Stimulated activated CD8-positive, alpha-beta memory T cell treated with anti-CD3 and anti-CD28 coated beads, Interleukin-7, amount 100 ng/mL, for 1 hour (primary cell): ENCODE measurements at places on chromosomes 1 and 21.

DNA sequence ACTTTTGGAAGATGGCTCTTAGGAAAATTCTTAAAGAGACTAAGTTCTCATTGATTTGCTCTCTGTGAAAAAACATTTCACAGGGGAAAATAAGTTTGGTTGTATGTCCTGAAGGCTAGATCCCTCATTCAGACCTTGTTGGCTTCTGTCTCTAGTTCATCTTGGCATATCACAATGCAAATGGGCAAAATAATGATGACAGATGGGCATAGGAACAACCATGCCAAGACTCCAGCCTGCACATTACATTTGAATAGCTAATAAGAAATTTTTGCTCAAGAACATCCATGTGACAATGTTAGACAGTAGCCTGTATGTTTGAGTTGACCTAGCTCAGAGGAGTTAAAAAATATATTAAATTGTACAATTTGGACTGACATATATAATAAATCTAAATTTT, 292.9 kb downstream of the PLA2G4A start:
- DNase-seq = no peak

DNA sequence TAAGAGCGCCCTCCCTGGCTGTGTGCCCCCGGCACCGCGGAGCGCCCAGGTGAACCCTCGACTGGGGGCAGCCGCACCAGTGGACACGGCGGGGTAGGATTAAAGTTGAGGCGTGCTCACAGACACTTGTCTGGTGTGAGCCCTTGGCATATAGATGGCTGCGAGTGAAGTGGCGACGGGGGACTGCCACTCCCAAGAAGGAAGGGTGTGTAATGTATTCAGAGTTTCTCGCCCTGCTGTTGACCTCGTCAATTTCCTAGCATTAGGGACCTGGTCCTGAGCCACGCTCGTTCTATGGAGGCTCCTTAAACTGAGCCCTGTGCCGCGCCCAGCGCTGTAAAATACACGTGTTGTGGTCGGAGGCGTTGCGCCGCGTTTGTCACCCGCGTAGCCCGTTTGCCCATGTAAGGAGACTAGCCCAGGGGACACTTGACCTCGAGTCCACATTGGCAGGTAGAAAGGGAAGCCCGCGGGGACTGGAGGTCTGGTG, 554 bp downstream of the EVA1C start:
- no peak for DNase-seq

DNA sequence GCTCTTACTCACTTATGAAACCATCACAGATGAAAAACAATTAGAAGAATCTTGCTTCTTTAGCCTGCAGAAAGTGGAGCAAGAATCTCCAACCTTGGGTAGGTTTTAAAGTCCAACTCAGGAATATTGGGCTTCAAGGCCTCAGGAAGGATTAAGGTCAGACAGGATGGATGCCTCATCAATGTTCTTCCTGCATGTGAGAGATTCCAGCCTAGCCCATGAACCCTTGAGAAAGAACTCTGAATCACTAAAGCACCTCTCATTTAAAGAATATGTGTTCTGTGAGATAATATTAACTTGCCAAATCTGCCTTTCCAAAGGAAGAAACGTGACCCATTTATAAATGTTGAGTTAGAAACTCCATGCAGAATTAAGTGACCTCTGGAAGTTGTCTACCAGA, 345.2 kb upstream of the CAMK1G start:
- DNase-seq = no peak

GRCh38 chr1:71651214-71651613, 570.4 kb upstream of the ZRANB2 start:
- no peak for DNase-seq

DNA sequence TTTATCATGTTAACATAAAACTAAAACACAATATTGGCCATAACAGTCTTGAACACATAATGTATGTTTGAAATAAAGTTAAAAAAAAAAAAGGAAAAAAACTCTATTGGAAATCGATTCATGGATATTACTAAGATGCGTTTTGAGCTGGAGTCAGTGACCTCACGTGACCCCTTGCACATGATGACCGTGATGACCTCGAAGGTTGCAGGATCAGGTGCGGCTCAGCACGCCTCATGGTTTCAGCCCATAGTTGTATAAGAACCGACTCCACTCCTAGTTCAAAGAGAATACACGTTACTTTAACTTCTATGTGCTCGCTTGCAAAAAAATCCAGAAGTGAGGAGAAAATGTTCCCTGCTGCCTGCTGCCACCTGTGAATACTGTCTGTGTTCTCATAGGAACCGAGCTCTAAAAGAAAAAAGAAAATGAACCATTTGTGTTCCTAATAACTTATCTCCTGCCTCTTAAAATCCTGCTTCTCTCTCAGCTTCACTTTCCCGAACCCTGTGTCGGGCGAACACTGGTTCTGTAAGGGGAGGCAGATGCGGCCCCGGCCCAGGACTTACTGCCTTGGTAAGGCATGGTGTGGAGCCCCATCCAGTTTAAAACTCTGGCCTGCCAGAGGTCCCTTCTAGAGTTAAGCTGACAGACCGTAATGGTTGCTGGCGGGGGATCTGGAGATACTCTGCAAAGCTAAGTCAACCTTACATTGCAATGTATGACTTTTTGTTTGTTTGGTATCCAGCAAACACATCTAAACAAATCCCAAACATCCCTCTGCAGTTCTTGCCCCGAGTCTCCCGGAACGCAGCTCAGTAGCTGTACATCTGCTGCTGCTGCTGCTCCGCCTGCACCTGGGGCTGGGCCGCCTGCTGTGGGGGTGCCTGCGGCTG, 33.8 kb upstream of the RIPK4 start:
- no peak for DNase-seq

DNA sequence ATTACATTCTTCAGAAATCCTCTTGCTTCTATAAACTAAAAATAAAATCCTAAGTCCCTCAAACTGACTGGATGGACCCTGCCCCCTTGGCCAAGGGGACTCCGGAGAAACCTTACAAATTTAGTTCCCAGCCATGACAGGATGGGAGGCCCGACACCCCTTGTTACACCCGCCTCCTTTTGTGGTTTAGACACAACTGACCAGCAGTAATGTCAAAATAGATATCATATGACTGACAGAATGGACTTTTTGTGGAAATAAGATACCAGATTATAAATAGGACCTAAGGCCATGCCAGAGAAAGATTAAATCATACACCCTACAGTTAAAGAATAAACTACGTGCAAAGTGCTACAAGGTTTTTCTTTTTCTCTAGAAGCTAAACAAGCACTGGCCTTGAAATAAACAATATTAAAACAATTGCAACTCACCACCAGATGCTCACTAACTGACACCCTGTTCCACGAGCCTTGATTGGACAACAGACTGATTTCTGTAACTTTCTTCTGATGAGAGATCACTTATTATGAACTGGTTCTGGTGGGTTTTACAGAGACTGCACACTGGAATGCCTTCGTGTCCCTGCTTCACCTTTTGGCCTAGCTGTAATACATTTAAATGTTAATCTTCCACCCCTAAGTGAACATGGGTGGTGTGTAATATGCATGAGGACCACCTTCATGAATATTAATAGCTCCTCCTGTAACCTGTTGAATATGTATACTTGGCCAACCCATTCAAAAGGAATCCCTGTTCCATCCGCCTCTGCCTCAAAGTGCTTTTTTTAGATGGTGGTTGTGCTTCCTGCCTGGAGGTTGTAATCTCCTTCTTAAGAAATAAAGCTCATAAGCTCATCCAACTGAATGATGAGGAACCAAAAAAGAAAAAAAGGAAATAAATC, 99.6 kb downstream of the ODF2L start:
- no peak for DNase-seq

- no peak for DNase-seq
Measured at GRCh38 chr1:215220346-215220745, 137.8 kb downstream of the KCNK2 start.

DNA sequence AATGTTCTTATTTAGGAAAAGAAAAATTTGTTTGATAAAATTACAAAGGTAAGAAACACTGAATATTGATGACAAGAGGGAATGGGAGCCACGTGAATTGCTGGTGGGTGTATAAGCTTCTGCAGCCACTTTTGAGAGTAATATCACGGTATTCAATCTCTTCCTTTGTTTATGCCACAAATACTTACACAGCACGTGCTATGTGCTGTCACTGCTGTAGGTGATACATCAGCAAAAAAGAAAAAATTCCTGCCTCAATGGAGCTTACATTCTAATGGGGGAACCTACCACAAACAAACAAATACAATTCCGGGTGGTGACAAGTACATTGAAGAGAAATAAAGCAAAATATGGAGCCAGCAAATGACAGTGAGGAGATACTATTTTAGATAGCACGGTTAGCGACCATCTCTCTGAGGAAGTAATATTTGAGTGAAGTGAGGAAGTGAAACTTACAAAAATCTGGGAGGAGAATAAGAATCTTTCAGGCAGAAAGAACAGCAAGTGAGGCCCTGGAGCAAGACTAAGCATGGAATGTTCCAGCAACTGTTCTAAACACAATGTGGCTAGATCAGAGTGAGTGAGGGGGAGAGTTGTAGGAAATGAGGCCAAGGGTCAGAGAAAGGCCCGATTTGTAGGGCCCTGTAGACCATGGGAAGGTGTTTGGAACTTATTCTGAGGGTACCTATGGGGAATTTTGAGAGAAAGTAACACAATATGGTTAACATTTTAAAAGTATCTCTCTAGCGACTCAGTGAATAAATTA, 2.6 kb upstream of the FCRLB start:
- no peak for DNase-seq

DNA sequence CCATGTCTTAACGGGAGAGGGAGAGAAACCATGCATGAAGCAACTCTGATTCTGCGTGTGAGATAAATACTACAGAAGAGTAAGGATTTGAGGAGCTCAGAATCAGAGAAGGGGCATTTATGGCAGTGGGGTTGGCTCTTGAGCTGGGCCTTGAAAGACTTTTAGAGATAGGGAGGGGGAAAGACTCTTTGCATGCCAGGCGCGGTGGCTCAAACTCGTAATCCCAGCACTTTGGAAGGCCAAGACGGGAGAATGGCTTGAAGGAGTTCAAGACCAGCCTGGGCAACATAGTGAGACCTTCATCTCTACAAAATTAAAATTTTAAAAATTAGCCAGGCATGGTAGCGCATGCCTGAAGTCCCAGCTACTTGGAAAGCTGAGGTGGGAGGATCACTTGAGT, 672 bp downstream of the ARMH1 start:
- DNase-seq = no peak

DNA sequence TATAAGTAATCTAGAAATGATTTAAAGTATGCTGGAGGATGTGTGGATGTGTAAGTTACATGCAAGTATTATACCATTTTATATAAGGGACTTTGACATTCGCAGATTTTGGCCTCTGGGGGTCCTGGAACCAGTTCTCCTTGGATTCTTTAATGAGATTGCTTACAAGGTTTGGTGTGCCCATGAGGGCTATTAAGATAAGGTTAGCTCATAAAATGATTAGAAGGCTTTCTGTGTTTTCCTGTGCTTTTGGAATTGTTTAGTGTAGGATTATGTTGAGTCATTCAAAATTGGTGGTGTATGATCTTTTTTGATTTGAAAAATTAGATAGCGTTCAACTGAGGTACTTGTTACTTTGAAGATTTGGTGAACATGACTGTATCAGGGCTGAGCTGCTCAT, 5.6 kb downstream of the USP25 start:
- no peak for DNase-seq

DNA sequence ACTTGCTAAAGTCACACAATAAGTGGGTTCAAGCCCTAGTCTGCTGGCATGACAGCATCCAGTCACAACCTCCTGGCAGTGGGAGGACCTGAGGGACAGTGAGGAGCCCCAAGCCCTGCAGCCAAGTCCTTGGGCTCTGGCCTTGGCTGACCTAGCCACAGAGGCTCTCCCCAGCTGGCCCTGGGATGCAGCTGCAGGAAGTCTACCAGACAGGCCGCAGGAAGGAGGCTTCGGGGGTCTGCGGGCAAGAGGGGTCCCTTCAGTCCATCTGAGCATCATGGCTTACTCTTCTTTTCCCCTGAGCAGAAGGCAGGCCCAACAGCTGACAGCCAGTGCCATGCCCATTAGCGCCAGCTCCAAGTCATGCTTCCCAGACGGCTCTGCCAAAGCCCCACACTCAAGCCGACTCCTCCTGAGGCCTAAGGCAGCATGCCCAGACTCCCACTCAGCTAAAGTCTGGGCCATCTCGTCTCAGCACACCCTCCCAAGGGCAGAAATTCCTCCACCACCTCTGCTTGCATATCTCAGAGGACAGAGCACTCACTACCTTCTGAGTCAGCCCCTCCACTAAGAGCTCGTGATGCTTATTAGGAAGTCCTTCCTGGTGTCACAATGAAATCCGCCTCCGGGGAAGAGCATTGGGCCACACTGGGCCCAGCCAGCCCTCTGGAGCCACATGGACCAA, 20.1 kb downstream of the SLC1A7 start:
- DNase-seq = no peak

DNA sequence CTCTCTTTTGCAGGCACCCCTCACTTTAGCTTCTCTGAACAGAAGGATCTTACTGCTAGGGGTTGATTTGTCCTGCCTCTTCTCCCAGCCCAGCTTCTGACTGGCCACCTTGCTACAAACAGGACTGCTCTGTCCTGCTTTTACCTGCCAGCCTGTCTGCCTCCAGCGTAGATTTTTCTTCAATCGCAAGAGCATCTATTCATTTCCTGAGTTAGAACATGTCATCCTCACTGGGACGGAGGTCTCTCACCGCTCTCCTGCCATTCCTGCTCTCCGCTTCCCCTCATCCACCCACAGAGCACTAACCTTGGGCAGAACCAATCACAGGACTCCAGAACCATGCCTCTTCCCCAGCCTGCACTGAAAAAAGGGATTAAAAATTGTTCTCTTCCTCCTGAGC, 3.5 kb upstream of the ATP1B1 start:
- no peak for DNase-seq

DNA sequence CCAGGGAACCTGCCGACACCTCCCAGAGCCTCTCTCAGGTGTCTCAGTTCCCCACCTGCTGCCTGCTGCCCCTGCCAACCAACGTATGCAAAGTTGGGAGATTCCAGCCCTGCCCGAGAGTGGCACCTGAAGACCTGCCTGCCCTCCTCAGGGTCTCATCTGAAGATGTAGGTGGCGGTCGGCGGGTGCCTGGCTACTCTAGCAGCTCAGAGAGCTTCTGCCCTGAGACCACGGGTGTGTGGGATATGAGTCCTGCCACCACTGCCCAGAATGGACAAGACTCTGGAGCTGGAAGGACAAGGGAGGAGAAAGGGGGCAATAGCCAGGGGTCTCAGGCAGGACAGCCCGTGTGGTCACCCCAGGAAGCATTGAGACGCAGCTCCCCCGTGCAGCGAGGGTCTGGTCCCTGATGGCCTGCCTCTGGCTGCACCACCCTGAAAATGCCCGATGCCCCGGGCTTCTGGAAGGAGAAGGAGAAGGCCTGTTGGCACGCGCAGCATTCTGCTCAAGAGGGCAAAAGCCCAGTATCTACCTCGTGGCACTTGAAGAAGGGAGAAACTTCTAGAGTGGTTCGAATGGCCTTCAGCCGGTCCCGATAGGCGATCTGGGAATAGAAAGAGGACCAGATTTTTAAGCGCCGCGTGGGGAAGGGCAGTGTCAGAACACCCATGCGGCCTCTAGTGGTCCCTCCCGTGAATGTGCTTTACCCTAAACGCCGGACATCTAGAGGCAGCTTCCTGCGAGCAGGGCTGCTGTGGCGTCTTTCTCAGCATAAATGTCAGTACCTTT, 88.8 kb downstream of the STUM start:
- DNase-seq = no peak

- DNase-seq = no peak
Measured at GRCh38 chr1:173205146-173206051, 1.7 kb downstream of the TNFSF4 start.
